ENCODE measurements at places on chromosomes 7 and 10. TPM values are rescaled to one million over a fixed set of nuclear protein-coding genes. Genes with fewer than 3 reads are reported as not detected.

LAMB1 gene
- 74.3 TPM for total RNA-seq

- no peak for DNase-seq
Observed at GRCh38 chr10:59891936-59892335, 14.4 kb downstream of the CCDC6 start.

GRCh38 chr10:88557658-88558057, 25.5 kb downstream of the RNLS start:
- DNase-seq, result no peak

GRCh38 chr7:32390210-32390609, 100.0 kb downstream of the LSM5 start:
- no peak for DNase-seq

DNA sequence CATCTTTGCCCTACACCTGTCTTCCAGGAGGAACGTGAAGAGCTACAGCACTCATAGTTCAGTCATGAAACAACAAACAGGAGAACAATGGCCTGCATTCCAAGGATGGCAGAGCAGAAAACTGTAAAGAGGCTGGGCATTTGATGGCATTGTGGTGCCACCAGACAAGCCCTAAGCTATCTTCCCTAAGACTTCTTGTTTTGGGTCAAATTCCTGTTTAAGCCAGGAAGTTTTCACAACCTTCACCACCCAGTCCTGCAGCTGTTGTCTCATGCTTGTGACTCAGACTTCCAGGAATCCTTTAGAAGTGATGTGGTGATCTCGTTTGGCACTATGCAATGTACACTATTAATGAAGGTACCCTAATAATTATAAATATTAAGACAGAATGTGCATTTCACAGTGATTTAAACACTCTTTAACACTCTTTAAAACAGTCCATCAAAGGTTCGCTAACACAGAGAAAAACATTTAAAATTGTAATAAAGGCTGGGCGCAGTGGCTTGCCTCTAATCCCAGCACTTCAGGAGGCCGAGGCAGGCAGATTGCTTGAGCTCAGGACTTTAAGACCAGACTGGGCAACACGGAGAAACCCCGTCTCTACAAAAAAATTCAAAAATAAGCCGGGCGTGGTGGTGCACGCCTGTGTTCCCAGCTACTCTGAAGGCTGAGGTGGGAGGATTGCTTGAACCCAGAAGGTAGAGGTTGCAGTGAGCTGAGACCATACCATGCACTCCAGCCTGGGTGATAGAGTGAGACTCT, 2.7 kb upstream of the HERPUD2 start:
- DNase-seq, result peak; percentile 69

DNA sequence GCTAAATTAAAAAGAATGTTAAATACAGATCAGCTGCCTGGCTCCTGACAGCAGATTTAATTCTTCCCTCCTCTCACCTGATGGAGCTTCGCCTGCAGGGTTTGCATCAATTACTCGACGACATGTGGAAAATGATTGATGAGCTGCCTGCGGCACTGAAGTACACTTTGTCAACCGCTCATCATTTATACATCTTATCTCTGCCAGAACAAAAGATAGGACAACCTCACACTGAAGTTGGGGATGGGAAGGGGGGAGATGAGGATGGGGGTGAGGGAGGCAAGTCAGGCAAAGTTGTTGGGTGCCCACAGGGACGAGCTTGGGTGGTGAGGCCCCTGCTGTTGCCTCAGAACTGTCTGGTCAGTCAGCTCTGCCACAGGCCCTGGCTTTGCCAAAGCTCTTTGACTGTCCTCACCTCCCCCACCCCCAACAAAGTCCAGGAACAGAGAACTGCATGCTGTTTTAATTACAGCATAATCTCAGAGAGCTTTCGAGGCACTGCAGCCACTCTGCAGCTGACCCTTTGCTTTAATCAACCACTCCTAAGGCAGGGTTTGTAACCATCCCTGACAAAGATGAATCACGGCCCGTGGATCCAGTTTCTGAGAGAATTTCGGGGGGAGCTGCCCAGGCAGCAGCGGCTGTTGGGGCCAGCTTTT, 702.3 kb downstream of the LRMDA start:
- no peak for DNase-seq

DNA sequence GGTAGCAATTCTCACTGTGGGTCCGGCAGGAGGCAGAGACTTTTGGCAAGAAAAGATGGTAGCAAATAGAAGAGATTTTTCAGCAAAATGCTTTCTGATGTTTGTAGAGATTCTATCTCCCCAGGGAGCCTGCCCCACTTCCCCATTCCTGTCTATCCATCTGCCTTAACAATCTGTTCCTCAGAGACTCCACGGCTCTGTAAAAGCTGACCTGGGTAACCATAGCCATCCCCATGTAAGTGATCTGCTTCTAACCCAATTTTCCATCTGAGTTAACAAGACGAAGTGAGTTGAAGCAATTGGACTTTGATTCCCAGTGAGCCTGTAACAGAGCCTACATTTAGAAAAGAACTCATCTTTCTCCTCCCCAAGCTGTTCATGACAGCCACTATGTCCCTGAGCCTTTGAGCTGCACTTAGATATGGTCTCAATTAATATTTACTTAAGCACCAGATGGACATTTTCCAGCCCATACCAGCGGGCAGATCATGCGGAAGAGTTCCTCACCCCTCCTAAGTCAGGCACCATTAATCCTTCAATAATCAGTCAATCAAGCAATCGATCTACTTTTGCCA, 896.1 kb downstream of the CCSER2 start:
- DNase-seq, result no peak

DNA sequence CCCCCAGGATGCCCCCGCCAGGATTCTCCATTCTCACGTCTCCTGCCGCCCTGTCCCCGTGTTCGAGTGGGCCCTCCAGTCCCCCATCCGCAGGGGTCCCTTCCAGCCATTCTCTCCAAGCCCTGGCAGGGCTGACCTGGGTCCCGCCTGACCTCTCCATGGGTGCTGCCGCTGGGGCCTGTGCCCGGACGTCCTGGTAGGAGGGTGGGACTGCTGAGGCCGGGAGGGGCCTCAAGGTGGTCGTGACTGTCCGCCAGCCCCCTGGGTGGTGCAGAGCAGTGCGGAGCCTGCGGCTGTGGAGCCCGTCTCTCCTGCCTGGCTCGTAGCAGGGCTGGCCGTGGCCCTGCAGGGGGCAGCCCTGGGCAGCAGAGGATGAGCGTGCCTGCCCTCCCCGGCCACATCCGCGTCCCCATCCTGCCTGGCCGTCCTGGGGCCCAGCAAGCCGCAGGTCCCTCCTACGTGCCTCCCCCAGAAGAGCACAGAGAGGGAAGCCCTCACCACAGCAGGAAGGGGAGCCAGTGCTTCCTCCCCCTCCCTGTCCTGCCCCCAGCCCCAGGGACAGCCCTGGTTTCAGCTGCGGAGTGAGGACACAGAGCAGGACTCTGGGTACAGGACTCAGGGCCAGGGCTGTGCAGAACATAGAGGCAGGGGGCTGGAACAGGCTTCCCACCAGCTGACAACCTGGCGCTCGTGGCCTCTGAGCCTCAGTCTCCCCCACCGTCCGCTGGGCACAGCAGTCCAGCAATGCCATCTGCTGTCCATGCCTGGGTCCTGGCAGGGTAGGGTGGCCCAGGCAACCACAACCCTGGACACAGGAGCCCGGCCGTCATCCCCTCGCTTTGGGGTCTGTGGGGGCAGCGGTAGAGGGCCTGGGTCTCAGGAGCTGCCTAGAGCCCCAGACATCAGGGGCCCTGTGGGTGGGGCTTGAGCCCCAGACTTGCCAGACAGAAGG, 1.5 kb upstream of the GRIFIN start:
- peak; percentile 68 for DNase-seq

MKX gene
- total RNA-seq, result 2.6 TPM

DNA sequence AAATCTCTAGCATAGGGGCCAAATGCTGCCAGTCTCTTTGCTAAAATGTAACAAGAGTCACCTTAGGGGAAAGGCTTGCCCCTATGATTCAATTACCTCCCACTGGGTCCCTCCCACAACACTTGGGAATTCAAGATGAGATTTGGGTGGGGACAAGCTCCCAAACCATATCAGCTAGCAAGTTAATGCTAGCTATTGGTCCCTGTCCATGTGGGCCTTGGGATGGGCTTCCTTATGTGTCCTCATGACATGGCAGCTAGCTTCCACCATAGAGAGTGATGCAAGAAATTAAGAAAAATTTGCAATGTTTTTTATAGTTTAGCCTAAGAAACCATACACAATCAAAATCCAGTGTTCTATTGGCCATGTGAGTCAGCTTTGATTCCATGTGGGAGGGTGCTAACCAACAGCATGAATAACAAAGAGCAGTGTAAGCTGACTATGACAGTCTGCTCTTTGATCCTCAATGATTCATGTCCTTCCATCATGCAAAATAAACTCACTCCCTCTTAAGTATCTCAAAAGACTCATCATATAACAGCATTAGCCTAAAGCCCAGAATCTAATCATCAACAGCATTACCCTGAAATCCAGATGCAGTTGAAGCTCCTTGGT, 21.7 kb upstream of the ZNF365 start:
- DNase-seq, result peak; percentile 78

AVPI1 gene
- 40.7 TPM for total RNA-seq

GRCh38 chr10:103751667-103752290, 103.6 kb downstream of the SH3PXD2A start:
- DNase-seq, result no peak

DNA sequence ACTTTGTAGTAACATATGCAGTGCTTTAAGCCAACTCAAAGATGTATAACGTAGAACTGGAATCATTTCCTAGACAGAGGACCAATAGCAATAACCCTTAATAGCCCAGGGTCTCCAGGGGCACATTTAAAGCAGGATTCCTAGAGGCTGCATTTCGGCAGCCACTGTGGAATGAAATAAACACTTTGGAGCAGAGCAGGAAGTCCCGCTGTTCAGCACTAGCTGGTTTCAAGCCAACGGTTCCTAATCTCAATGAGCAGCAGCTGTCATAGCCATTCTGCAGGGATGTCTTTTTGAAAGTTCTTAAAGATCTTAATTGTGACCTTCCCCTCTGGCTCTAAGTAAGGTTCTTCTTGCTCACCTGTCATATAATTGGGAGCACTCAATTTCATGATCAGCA, 18.4 kb upstream of the MACROH2A2 start:
- no peak for DNase-seq

HOXA9 gene
- 69.0 TPM for total RNA-seq

DNA sequence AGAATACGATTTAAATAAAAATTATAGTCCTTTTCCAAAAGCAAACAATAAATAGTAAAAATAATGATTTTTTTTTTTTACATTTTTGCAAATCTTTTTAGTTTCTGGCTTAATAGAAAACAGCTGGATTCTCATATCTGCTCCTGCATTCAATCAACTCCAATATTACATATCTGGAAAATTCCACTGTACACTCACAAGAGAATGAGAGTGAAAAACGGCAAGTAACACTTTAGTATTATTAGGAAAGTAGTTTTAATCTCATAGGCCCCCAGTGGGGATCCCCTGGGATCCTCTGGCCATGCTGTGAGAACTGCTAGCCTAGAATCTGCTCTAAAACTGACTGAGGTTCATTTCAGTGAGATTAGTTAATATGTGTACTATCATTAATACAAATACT, 128.6 kb upstream of the LRRN3 start:
- DNase-seq, result no peak

GRCh38 chr7:117800841-117801240, 72.4 kb downstream of the CTTNBP2 start:
- DNase-seq, result no peak

FIS1 gene
- 199 TPM for total RNA-seq

DNA sequence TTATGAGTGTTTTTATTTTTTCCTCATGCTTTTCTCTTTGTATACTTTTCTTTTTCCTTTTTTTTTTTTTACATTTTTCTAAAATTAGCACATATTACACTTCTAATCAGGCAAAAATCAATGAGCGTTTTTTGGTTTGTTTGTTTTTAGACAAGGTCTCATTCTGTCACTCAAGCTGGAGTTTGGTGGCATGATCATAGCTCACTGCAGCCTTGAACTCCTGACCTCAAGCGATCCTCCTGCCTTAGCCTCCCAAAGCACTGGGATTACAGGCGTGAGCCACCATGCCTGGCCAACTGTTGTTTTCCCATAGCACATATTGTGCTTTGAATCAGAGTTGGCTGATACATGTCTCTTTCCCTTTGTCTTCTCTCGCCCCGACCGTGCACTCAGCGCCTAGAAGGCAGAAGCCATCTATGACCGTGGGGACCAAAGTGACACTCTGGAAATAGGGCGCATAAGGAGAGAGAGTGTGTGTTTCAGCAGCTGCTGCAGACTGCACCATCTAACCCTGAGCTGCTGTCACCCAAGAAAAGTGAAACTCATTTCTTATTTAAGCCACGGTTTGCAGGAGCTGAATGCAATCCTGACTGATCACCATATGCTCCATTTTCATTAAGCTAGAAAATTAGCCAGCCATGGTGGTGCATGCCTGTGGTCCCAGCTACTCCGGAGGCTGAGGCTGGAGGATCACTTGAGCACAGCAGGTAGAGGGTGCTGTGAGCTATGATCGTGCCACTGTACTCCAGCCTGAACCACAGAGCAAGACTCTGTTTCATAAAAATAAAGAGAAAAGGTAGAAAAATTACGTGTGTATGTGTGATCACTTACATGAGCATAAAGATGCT, 41.4 kb upstream of the GTF2I start:
- DNase-seq, result no peak

DNA sequence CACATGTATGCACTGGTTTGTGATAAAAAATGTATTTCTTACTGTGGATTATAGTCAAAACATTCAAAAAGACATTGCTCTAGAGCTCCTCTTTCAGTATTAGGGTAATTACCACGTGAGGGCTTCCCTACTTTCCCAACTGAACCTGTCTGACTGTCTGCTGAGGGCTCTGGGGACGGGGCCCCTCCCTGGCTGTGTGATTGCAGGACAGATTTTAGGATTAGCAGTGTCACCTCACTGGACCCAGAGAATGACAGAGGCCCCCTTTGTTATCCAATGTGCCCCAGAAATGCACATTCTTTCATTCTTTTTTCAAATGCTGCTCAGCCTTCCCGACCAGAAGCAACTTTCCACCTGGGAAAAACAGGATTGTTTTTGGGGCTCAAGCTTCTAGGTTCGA, 43.6 kb upstream of the MXI1 start:
- no peak for DNase-seq

EPHA1 gene
- total RNA-seq, result 46.4 TPM

GBX1 gene
- not detected for total RNA-seq

TRIM73 gene
- total RNA-seq, result 6.4 TPM

DNA sequence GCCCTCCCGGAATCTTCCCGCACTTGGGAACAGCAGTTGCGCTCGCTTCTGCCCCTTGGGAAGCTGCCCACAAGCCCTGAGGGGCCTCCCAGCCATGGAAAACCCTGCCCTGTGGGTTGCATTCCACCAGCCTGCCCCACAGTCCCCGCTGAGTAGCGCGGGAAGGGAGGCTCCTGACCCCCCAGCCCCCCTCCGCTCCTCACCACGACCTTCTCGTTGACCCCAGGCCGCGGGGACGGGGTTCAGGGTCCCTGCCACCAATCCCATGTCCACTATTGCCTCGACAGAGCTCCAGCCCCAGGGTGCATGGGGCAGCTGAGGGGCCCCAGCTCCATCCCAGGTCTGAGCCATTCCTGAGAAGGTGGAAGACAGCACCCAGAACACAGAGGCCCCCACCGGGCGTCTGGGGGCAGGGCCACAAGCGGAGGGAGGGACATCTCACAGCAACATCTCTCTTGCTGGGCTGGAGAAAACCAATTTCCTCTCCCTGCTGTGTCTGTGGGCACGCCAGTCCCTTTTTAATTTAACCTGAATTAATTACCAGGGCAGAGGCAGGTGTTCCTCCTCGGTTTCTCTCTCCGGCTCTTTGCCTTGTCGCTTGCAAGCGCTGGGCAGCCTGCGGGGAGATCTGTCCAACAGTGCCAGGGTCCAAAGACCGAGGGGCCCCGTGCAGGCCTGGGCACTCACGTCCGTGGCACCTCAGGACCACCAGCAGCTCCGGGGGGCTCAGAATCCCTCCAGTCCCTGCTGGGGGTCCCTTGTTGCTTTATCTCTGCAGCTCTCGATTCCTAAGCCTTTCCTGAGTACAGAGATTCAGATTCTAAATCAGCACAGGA, 57.9 kb downstream of the FOXL3 start:
- no peak for DNase-seq

Data from PC-3 (cell line).